ENCODE measurements at places on chromosomes 16 and 17.

- no peak for DNase-seq
Measured at GRCh38 chr17:63790057-63790456, 16.1 kb downstream of the DDX42 start.

DNA sequence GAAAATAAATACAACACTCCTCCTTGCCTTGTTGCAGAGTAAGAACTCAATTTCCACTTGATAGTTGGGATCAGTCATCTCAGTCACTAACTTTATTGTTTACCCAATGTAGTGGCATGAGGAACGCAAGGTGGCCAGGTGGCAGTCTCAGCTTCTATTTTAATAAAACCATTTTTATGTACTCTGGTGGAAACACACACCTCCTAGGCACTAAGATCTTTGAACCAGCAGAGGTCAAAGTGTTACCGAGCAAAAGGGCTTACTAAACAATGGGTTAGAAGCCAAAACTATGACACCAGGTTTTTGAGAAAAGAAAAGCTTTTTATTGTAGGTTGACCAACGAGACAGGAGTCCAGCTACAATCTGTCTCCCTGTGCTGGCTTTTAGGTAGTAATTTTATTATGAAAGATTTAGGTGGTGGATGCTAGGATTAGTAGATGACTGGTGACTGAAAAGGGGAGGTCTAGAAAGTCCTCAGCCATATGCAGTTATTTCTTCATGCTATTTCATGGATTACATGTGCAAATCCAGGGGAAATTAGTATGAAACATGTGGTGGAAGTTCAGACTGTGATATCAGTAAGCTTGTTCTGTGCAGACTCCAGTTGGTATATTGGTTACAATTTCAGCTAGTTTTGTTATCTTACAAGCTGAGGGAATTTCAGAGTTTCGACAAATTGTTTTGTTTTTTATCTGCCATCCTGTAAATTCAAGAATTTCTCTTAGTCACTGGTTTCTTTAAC lies 122.3 kb downstream of the PCTP start:
- no peak for DNase-seq

GRCh38 chr16:11681556-11681955 lies 13.3 kb downstream of the SNN start:
- no peak for DNase-seq

DNA sequence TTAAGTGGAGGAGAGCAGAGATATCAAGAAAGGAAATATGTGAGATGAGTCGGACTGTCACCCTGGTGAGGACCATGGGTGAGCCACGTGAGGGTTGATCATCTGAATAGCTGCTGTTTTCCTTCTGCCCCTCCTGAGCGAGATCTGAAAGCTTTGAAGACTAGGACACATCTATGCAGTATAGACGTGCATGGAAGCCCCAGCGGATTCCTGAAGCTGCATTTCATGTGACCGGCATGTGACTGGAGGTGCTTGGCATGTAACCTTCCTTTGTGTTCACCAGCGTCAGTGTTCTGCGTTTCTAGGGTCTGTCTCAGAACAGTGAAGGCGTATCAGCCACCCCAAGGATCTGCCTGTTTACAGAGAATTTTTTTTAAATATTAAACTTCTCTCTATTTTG lies 75.1 kb downstream of the MSI2 start:
- DNase-seq: no peak

DNA sequence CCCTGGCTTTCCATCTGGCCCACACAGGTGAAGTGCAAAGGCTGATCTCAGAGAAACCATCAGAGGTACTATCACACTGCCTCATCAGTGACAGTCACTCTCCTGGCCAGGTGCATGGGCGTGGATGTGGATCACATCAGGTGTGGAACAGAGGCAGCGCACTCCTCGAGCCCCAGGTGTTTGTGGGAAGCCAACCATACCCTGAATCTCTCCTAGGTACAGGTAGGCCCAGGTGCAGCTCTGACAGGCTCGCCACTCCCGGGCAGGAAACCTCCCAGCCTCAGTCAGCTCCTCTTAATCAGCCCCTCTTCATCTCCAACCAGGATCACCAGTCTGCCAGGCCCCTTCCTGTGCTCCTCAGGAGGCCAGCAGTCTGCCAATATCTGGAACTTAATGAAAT lies 31.7 kb downstream of the TLE7 start:
- DNase-seq: no peak

GRCh38 chr16:54462771-54463170 lies 176.2 kb upstream of the IRX3 start:
- DNase-seq: no peak

DNA sequence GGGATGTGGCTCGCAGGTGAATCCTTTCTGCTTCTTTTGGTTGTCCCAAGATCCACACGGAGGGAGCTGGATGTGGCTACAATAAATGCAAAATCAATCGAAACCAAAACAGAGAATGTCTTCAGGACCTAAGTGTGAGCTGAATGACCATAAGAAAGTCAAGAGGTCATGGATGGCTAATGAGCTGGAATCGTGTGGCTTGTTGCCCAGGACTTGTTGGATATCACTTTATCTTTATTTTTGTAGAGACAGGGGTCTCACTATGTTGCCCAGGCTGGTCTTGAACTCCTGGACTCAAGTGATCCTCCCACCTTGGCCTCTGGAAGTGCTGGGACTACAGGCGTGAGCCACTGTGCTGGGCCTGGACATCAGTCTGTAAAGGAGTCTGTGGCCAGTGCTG lies 326.8 kb upstream of the N4BP1 start:
- no peak for DNase-seq

DNA sequence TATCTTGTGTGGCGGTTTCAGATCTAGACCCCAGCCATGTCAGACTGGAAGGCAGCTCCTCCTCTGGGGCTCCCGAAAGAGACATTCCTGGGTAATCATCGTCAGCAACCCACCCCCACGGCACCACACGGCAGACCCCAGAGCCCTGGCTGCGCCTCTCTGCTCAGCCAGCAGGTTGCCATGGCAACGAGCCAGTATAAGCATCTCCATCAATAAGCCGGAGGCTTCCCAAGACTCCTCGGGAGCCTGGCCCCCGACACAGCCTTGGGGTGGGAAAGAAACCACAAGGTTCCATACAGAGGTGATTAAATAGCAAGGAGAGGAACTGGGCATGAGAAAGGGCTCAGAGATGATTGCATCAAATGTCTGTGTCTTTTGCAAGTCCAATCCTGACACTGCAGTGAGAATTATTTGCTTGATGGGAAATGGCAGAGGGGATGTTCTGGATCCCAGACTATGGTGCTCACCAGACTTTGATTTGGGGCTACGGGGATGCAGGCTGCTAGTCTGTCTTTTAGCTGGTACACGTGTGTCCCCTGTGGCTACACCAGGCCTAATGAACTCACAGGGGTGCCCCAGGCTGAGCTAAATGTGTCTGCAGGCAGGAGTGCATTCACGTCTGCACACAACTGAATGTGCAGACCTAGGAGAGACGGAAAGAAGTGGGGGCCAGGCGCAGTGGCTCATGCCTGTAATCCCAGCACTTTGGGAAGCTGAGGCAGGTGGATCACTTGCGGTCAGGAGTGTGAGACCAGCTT lies 320.5 kb upstream of the TNRC6C start:
- no peak for DNase-seq

GRCh38 chr17:51709694-51710633 lies 448.6 kb downstream of the CA10 start:
- no peak for DNase-seq

GRCh38 chr16:28164140-28164539 lies 47.6 kb downstream of the XPO6 start:
- no peak for DNase-seq

Measured in cortex of kidney (tissue), 1 donor.